ENCODE measurements at places on chromosomes 3 and 15.

GRCh38 chr15:70833861-70834765 is 19.8 kb downstream of the LARP6 start:
- DNase-seq, result no peak

- DNase-seq, result no peak
Measured at GRCh38 chr3:129060276-129061022, at the start of gene GP9. TSS of gene GP9 (plus strand) at chr3:129060779. CDS start at chr3:129061740, 961 bp downstream.

DNA sequence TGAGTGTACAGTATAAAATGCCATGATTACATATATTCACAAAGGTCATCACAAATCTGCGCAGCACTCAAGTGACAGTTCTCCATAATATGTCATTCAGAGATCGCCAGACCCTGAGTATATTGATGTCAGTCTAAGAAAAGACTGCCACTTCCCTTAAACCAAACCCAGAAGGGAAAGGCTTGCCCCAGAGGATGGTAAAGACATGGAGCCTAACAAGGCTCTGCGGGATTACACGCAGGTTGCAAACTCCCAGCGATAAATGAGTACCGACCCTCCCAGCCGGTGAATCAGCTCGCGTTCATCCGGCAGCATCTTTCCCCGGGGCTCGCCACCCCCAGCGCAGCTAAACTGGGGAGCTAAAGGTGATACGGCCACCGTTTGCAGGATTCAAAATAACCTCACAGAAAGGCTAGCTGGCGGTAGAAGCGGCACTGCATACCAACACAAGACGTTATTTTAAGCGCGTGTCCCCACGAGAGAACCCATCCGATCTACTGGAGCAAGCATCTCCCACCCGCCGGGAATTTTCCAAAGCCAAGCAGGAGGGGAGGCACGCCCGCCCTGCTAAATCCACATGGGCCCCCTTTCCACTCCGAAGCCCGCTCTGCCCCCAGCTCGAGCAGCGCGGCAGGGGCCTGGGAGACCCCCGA is 643 bp downstream of the MYO5A start:
- no peak for DNase-seq

- no peak for DNase-seq
Measured at GRCh38 chr3:11379238-11379823, 107.1 kb downstream of the ATG7 start.

DNA sequence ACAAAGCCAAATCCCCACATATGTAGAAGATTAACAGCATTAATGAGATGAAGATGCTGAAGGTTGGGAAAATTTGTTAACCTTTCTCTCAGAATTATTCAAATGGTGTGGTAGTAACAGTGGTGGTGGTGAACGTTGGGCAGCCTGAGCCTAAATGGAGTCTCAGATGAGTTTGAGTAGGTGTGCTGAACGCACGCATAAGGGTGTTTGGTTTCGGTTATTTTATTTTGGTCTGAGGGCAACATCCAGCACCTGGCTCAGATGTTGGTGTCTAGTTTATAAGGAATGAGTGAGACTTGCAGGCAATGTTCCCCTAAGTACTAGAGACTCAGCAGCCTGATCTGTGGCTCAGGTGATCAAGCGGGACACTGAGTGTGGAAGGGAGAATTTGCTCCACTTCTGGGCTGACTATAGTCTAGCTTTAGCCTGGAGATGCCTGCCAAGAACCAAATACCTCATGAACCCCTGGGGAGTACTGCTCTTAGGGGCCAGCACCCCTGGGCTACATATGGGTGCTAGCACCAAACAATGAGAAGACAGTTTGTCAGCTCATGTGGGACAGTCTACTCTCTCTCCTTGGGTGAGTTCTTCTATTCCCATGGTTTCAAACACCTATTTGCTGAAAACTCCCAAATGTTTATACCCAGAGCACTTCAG is 39.5 kb upstream of the ATP2C1 start:
- no peak for DNase-seq

- no peak for DNase-seq
Measured at GRCh38 chr3:69463531-69463930, 77.6 kb upstream of the FRMD4B start.

GRCh38 chr15:101056366-101057334 is 137.5 kb downstream of the LRRK1 start:
- DNase-seq, result no peak

- DNase-seq, result peak; percentile 81
Measured at GRCh38 chr15:45187894-45188830, at the start of gene SHF. TSS of gene SHF (minus strand) at chr15:45187966. CDS start at chr15:45187951, 15 bp downstream.

- no peak for DNase-seq
Measured at GRCh38 chr3:123110976-123111615, 44.3 kb downstream of the PDIA5 start.

- DNase-seq, result no peak
Measured at GRCh38 chr15:59282515-59283337, 76.1 kb downstream of the LDHAL6B start.

DNA sequence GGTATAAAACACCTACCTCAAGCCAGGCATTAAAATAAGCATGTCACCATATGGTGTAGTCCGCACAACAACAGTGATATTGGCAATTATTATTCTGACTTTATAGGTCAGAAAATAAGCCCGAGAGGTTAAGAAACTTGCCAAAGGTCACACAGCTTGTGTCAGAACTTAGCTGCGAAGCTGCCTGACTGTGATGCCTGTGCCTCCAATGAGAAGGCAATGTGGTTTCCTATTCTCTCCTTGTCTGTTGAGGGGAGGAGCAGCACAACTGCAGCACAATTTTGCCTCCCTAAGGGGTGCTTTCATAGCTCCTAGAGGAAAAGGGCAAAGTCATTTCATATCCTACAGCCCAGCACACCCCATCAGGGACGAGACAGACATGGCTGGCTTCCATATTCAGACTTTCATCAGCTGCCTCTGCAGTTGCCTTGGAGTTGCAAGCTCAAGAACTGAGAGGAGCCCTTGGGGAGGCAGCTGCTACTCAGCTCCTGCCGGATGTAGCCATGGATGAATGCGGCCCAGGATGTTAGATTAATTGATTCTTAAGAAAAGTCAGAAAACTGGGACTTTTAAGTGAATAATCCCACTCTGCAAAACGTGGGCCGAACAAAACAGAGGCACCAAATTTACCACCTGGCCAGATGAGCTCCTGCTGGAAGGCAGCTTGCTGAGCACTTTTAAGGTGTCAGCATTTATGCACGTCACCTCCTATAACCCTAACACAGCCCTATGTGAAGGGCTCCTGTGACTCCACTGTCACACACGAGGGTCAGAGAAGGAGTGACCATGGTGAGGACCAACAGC is 38.5 kb downstream of the MYO5C start:
- DNase-seq, result no peak

DNA sequence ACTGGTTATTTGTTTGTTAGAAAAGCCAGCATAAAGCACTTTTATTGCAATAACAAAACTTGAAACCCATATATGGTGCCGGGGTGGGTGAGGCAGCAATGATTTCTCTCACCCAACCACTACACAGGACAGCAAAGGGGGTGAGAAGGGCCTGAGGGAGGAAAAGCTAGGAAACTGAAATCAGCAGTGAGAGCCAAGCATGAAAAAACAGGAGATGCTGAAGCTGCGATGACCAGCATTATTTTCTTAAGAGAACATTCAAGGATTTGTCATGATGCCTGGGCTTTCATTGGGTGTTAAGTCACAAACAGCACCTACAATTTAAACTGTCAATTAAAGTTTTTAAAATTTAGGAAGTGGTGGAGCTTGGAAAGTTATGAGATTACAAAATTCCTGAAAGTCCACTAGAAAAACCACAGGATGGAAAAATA is 11.9 kb upstream of the TM4SF4 start:
- DNase-seq, result no peak

GRCh38 chr15:33119865-33120264 is 74.6 kb downstream of the FMN1 start:
- no peak for DNase-seq

DNA sequence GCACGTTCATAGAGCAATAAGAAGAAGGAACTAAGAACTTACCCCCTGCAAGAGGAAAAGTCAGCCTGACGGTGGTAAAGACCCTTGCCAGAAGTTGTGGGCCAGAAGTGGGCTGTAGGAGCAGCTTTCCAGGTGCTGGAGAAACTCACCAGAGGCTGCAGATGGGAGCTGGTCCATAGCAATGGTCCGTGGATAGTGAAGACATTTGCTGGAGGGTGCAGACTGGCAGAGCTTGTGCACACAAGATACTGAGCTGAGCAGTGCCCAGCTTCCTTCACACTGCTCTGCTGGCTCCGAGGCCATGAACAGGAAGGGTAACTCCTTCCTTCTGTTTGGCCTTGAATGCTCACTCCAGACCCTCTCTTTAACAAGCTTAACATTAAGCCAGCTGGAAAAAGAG is 149.8 kb upstream of the BNIP2 start:
- no peak for DNase-seq

- no peak for DNase-seq
Measured at GRCh38 chr15:70892002-70892911, at the start of the genes LRRC49 and THAP10. TSS of gene LRRC49 (plus strand) at chr15:70892826. CDS start at chr15:70892895, 69 bp downstream. TSS of gene THAP10 (minus strand) at chr15:70892433. CDS start at chr15:70892272, 161 bp downstream.

- no peak for DNase-seq
Measured at GRCh38 chr3:52053307-52054304, 2.8 kb downstream of the DUSP7 start.

DNA sequence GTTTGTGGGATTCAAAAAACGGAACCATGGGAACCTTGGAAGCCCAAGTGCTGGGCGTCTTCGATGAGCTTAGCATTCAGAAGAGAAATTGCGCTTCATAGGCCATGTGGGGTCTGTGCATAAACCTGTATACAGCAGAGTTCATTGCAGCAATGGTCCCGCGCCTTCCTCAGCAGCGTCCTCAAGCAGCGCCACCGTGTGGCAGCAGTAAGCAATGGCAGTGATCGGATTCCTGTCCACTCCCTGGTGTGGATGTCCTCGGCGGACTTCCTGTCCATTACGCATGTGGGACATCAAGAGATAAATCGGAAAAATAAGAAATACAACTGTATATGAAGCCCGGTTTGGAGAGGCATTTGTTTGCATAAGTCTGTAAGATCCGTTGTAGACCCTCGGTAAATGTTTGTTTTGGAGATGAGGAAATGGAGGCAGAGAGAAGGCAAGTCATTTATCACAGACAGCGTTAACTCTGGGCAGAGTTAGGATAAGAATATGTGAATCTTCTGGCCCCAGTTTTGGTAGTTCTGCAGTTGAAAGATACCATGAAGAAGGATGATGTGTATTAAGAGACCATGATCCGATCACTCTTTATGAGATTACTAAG is 57.7 kb downstream of the CNTN4 start:
- no peak for DNase-seq

GRCh38 chr3:53166781-53167291 is 5.8 kb downstream of the PRKCD start:
- DNase-seq, result no peak

GRCh38 chr3:172154768-172155664 is 115.6 kb downstream of the FNDC3B start:
- no peak for DNase-seq

DNA sequence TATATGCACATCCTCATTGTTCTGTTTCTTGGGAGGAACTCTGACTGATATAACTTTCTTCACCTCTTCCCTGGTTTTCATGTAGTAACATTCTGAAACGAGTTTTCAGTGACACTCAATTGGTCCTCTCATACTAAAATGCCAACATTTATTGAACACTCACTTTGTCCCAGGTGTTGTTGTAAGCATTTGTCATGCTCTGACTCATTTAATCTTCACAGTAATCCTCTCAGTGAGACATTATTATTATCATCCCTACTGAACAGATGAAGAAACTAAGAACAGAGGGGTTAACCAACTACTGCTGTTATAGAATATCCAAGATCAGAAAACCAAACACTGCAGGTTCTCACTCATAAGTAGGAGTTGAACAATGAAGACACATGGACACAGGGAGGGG is 94.1 kb upstream of the MRPL3 start:
- DNase-seq, result no peak

- no peak for DNase-seq
Measured at GRCh38 chr3:118208642-118209041, 826.0 kb downstream of the IGSF11 start.

- DNase-seq, result no peak
Measured at GRCh38 chr15:52349052-52349700, 53.6 kb upstream of the MYO5C start.

DNA sequence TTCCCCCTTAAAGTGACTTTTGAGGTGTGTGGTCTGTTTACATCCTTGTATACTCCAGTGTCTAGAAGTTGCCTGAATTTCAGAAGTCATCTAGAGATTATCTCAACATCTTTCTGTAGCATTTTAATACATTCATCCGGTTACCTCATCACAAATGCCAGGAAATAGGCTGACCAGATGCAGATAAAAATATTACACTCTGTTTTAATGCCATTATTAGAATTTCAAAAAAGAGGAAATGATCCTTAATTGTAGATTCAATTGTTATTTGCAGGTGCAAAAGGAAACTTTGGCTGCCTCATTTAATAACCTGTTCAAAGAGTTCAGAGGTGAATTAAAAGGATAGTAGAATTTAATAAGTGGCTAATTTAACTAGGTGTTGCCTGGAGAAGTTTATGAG is 290.9 kb downstream of the C3orf38 start:
- DNase-seq, result no peak

DNA sequence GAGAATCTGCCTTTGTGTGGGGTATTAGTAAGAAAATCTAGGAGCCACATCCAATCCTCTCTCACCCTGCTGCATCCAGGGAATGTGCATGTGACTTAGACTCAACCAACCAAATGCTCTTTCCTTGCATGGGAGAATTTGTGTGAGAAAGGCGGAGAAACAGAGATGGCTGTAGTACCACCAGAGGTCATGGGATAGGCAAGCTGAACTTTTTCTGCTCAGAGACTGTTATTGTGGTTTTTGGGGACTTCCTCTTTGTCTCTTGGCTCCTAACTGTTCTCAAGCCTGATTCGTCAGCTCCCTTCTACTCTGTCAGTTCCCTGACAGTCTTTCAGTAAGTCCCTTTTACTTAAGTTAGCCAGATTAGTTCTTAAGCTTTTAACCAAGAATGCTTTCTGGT is 2.6 kb upstream of the ZSCAN2 start:
- no peak for DNase-seq

- DNase-seq, result no peak
Measured at GRCh38 chr3:46490338-46491084, 7.3 kb upstream of the RTP3 start.

DNA sequence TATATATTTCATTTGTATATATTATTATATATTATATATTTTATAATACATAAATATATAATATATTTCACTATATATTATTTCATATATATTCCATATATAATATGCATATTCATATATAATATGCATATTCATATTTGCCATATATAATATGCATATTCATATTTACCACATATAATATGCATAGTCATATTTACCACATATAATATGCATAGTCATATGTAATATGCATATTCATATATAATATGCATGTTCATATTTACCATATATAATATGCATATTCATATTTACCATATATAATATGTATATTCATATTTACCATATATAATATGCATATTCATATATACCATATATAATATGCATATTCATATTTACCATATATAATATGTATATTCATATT is 51.2 kb upstream of the GATA2 start:
- DNase-seq, result no peak

GRCh38 chr3:128449111-128449638 is 17.5 kb downstream of the DNAJB8 start:
- DNase-seq, result no peak

DNA sequence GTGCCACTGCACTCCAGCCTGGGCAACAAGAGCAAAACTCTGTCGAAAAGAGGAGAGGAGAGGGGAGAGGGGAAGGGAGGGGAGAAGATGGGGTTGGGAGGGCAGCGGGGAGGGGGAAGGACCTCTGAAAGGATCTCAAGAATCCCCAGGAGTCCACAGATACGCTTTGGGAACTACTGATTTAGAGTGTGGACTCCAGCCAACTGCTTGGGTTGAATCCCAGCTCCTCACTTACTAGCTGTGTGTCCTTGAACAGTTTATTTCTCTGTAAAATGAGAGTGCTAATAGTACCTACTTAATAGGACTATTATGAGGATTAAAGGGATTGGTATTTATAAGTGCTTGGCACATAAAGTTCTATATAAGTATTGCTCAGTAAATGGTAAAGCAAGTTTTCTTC is 45.0 kb upstream of the FAH start:
- no peak for DNase-seq

All from activated naive CD8-positive, alpha-beta T cell treated with anti-CD3 and anti-CD28 coated beads, Interleukin-2, amount 50 U/mL, for 16 hours (primary cell).